ENCODE measurements at places on chromosomes 2 and 18.

GRCh38 chr2:234368861-234369261, 128.0 kb downstream of the ARL4C start:
- peak; percentile 58 for DNase-seq

GRCh38 chr2:19674051-19675002, 227.5 kb downstream of the TTC32 start:
- DNase-seq: no peak

DNA sequence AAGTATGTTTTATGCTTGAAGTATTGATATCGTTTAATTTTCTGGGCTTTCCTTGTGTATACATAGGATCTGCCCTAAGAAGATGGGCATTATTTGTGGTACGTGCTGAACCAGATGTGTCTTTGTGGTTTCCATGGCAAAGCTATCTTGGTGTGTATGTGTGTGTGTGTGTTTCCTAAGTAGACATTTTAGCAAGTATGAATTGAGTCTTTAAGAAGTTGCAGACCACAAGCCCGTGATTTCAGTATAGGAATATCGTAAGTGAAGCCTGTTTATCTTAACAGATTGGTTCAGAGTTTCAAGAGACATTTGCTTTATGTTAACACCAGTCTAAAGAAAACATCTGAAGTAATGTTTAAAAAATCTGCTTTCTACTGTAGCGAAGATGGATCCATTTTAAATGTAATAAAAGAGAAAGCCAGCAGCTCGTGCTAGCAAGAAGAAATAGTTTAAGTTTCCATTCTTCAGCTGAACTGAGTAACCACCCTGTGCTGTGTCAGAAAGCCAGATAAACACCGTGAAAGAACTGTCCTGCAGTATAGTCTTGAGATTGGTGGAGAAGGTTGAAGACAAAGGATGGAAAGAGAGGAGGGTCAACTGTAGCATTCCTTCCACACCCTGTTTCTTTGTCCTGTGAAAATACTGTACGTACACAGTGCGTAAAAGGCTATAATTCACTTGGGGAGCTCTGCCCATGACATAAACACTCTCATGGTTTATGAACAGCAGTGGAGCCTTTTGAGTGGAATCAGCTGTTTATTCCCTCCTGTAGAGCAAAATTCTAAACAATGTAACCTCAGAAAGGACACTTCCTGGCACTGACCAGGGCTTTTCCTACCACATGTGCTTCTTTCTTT, 91.9 kb upstream of the FOSL2 start:
- DNase-seq: no peak

DNA sequence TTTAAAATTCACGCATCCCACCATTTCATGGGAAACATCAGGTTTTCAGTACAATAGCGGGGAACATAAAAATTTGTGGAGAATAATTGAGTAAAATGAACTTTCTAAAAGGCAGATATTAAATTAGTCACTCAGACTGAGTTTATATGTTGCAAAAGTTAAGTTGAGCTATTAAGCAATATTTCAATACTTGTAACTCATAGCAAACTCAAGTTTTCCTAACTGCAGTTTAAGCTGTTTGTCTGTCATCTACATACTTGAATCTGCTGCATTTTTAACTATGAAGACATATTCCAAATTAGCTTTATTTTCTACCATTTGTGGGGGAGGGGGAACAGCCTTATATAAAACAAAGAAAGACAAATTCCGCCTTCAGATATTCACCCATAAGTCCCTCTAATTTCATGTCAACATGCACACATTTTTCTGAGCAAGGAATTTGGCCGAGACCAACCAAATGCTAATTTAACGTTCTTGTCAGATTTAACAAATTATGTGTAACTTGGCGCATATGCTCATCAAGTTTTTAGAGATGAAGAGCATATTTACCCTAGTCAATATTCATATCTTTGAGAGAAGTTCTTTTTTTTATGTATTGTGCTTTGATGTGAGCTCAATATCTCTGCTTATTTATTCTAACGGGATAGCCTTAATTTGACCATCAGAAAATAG, 462.9 kb downstream of the TXNL1 start:
- DNase-seq: no peak

- DNase-seq: no peak
Observed at GRCh38 chr2:15527074-15527739, 33.9 kb downstream of the NBAS start.

GRCh38 chr2:45570671-45571334, 40.3 kb downstream of the SRBD1 start:
- no peak for DNase-seq

DNA sequence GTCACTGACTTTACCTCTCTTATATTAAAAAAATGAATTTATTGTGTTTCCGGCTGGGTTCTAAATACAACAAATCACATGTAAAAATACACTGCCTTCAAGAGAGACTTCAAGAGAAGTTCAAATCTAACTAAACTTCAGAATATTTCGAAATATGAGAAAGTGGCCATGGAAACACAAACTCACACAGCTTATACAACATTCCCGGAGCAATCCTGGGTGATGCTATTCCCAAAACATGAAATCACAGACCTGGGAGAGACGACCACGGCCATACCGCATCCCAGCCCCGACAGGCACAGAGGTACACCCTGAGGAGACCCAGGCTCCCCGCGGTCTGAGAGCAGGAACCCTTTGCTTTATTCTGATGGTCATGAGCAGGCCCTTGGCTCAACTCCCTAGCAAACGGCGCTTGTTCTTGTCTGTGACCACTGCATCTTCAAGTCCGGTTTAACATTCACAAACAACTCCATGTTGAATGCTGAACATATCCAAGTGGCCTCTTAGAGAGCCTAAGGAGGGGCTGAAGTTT, 185.4 kb upstream of the REV1 start:
- no peak for DNase-seq

GRCh38 chr18:71902482-71902881, 641.7 kb downstream of the CBLN2 start:
- DNase-seq: no peak

GRCh38 chr2:8761529-8762164, 75.8 kb downstream of the KIDINS220 start:
- DNase-seq: peak; percentile 13

DNA sequence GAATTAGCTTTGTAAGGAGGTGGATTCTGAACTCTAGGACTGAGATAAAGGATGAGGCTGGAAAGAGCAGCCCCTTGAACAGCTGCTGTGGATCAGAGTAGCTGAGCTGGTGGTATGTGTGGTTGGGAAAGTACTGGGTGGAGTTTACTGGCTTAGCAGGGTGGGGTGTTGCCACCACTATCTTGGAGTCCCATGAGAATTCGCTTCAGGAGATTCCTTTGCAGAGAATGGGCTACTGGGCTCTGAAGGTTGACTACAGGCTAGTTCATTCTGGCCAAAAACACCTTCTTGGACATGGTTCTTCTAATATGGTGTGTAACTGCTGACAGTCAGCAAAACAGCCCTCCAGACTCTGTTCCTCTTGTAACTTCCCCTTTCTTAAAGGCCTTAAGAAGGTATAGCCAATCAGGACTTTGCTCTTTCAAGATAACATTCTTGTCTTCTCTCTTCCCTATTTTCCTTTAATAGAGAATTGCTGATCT, 52.7 kb downstream of the TET3 start:
- DNase-seq: no peak

- DNase-seq: peak; percentile 70
Observed at GRCh38 chr2:147600646-147601045, 244.2 kb upstream of the ACVR2A start.

- no peak for DNase-seq
Observed at GRCh38 chr2:20216130-20217025, 8.6 kb downstream of the SDC1 start.

- no peak for DNase-seq
Observed at GRCh38 chr2:56757884-56758545, 574.2 kb downstream of the CCDC85A start.

DNA sequence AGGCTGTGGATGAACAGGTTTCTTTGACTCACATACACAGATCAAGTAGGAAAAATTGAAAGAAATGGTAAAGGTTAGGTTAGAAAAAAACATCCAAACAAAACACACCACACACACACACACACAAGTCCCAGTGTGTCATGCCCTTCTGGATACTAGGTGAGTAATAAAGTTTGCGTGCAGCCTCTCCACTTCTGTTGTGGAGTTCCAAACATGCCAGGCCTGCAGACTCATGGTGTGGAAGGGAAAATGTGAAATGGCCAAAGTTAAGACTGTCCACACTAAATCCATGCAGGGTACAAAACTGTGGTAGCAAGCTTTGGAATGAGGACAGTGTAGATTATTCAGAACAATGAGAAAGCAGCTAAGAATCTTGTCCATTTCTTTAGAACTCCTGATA, 114.6 kb downstream of the IKZF2 start:
- DNase-seq: no peak

DNA sequence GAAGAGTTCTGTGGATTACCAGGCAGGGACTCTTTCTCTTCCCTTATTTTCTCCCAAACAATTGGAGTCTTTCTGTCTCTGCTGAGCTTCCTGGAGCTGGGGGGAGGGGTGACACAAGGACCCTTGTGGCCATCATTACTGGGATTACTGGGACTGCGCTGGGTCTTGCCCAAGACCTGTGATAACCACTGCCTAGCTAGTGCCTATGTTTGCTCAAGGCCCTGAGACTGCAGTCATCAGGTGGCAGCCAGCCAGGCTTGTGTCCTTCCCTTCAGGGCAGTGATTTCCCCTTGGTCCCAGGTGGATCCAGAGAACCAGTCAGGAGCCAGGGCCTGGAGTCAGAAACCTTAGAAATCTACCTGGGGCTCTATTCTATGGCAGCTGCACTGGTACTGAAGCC, 355.6 kb downstream of the PARD3B start:
- no peak for DNase-seq

DNA sequence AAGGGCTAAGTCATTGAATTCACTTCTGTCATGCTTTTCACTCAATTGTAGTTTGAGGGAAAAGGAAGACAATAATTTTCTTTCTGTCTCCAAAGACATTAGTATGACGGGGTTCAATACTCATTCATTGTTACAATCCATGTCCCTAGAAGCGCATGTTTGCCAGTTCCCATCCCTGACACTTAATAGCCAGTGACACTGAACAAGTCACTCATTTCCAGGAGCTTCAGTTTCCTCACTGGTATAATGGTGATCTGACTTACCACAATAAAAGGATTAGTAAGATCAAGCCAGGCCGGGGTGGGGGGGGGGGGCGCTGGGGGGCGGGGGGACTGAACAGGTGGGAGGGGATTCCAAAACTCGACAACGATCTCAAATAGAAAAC, 144.8 kb upstream of the MAP3K20 start:
- no peak for DNase-seq

DNA sequence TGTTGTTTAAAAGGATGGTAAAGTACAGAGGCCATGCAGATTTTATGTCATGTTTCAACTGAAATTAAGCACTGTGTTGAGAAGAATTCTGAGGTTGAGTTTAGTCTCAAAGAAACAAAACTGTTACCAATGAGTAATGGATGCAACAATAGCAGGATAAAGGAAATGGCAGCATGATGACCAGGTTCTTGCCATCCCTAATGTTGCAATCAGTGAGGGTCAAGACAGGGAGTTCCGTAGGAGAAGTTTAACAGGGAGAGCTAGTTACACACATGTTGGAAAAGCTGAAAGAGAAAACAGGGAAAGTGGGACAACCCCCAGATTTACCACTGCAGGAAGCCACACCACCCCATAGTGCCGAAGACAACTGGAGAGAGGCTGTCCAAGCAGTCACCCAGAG, 343.8 kb upstream of the EPHA4 start:
- DNase-seq: no peak

DNA sequence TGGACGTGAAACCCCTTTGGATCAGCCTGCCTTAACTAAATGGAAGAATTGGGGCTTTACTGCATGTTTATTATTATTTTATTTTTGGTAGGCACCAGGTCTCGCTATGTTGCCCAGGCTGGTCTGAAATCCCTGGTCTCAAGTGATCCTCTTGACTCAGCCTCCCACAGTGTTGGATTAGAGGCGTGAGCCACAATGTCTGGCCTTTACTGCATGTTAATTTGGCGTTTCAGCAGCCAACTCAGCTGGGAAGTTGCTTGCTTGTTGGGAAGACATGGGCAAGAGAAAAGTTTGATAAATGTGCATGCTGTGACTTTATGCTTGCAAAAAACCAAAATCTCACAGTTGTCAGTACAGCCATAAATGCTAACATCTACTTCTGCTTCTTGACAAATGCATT, 105.1 kb downstream of the FMNL2 start:
- no peak for DNase-seq

GRCh38 chr2:19476327-19476726, 117.9 kb upstream of the OSR1 start:
- peak; percentile 8 for DNase-seq

GRCh38 chr2:64296695-64297346, 152.6 kb upstream of the PELI1 start:
- no peak for DNase-seq

DNA sequence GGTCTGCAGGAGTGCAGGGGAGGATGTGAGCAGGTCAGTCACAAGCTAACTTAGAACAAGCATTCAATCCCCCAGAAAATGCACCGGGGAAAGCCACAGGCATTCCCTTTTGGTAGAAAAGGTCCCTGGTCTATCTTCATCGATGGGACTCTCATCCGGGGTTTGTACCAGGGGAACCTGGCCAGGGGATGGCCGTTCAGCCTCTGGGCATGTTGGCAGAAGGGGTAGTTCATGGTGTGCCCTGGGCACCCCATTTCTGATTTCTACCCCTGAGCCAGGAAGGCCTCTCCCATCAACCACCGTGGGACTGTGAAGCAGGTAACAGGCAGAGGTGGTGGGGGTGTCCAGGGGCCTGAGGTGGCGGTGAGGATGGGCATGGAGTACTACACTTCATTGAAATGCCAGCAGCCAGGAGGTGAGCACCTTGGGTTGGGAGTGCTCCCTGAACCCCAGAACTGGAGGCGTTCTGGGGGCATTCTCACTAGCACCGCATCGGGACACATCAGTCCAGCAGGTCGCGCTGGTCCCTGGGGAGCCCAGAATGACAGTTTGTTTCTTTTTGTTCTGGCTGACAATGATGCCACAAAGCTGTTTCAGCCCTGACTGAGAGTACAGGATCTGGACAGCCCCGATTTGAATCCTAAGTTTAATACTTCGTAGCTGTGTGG, 172.3 kb downstream of the SMAD7 start:
- no peak for DNase-seq

DNA sequence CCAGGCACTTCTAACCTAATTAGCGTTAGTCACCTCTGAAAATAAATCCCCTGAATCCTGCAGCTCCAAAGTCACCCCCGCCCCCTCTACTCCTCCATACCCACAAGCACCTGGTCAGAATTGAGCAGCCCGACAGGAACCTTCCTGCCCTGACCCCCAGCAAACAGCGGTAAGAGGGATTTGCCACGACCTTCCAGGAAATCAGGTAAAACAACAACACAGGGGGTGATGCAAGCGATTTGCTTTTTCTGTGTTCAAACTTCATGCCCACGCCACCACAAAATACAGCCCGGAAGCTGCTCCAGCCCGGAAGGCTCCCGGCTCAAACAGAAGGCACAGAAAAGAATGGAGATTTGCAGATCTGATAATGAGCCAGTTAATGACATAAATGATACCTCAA, 367.1 kb downstream of the GPD2 start:
- DNase-seq: peak; percentile 49

DNA sequence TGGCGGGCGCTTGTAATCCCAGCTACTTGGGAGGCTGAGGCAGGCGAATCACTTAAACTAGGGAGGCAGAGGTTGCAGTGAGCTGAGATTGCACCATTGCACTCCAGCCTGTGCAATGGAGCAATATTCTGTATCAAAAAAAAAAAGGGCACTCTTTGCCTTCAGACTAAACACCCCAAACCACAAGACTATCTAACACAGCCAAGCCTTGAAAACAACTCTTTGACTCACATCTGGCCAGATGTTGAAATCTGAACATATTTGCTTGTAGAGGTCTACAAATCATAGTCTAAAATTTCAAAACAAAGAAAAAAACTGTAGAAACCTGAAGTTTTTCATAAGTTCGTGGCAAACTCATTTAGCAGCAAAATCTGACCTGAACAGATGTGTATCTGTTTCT, 94.9 kb downstream of the FAM161A start:
- no peak for DNase-seq

Data from NCI-H345 (cell line).